ENCODE measurements at places on chromosomes 6 and 20.
A peak's percentile ranks its signal among the peaks of the same experiment; 100 is the strongest.

DNA sequence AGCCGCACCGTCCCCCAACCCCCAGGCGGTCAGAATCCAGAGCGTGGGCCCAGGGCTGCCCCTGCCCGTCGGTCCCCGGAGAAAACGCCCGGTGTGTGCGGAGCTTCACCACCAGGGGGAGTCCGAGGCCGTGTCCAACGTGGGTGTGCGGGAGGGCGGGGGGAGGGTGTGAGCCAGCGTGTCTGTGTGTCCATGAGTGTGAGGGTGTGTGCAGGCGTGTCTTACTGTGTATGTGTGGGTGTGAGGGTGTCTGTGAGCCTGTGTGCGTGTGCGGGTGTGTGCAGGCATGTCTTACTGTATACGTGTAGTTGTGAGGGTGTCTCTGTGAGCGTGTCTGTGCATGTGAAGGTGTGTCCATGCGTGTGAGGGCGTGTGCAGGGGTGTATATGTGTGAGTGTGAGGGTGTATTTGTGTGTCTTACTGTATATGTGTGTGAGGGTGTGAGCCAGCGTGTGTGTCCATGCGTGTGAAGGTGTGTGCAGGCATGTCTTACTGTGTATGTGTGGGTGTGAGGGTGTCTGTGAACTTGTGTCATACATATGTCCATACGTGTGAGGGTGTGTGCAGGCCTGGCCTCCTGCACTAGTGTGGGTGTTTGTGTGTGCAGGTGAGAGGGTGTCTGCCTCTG is 24.6 kb upstream of the GATA5 start:
- DNase-seq: peak; percentile 45

DNA sequence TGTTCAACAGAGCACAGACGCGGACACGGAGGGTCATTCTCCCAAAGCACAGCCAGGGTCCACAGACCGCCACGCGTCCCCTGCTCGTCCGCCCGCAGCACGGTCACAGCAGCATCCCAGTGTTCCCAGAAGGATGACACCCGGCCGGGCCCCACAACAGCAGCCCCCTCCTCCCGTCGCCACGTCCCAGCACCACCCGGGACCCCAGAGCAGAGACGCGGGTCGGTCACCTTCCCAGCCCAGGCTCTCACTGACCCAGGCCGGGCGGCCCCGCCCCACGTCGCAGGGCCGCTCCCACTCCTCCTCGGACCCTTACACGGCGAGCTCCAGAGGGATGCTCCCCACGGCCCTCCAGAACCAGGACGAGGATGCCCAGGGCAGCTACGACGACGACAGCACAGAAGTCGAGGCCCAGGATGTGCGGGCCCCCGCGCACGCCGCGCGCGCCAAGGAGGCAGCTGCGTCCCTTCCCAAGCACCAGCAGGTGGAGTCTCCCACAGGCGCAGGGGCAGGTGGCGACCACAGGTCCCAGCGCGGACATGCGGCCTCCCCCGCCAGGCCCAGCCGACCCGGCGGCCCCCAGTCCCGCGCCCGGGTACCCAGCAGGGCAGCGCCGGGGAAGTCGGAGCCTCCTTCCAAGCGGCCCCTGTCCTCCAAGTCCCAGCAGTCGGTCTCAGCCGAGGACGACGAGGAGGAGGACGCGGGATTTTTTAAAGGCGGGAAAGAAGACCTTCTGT is 64.3 kb downstream of the FNDC1 start:
- DNase-seq: no peak

GRCh38 chr6:94636780-94637385 is 940.5 kb upstream of the MANEA start:
- no peak for DNase-seq

- no peak for DNase-seq
Measured at GRCh38 chr20:9482180-9482579, 32.2 kb upstream of the LAMP5 start.

DNA sequence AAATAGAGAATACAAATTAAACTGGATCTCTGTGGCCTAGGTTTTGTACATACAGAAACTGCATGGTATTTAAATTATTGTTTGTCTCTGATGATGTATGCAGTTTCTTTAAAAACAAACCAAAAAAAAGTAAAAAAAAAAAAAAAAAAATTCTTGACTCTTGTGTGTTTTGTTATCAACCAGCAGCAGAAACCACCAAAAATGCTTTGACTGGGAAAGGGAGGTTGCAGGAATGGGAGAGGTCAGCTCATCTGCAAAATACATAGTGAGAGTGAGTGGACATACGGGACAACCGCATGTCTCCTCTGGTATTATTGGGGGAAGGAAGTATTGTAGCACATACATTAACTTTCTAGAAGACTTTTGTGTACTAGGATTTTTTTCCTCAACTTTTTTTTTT is 38.0 kb downstream of the TBC1D7 start:
- no peak for DNase-seq

- DNase-seq: no peak
Measured at GRCh38 chr6:12844284-12845223, 128.0 kb downstream of the PHACTR1 start.

- no peak for DNase-seq
Measured at GRCh38 chr6:118872318-118872717, 21.6 kb upstream of the ASF1A start.

DNA sequence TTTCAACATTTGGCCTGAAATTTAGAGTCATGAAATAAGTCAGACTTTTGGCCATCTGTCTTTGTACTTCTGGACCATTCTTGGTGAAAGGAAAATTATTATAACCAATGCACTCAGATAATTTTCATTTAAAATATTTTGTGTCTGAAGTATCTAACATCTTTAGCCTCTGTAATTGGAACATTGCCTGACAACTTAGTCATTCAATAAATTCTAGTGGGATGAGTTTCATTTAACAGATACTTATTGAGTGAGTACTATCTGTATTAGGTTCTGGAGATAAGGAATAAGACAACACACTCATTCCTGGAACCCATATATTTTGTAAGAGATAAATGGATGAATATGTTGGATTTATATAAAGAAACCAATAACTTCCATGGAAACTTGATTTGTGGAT is 536.0 kb downstream of the BCKDHB start:
- DNase-seq: no peak

GRCh38 chr6:132933090-132933489 is 118.7 kb downstream of the RPS12 start:
- DNase-seq: no peak

DNA sequence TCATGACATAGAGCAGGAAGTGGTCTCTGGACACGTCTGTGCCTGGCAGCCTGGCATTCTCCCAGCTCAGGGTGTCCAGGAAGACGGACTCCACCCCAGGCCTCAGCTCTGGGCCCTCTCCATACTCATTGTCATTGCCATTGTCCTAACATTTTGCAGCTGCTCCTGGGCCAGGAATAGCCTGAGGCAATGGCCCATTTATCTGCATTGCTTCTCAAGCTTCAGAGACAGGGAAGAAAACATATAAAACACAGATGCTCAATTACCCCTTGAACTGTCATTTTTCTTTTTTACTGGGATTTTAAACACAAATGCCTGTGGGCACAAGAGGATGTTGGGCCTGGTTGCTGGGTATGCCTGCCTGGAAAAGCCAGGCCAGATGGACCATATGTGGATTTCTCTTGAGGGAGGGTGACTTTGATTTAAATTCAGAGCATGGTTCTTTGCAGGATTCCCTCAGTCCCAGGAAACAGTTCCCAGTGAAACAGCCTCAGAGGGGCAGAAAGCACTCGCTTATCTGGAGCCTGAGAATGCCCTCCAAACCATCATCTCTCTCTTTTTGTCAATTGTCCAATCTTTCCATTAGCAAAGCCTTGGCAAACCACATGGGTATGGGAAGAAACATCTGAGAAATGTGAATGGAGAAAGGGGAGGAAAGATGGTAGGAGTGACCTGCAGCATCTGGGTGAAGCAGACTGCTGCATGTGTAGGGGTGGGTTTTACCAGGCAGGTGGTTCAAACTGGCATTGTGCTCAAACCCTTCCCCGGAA is 17.9 kb downstream of the LAMP5 start:
- DNase-seq: no peak

- no peak for DNase-seq
Measured at GRCh38 chr6:47263268-47263667, 46.4 kb downstream of the TNFRSF21 start.
